ENCODE measurements at places on chromosomes 16 and 17. TPM values are rescaled to one million over a fixed set of nuclear protein-coding genes. Genes with fewer than 3 reads are reported as not detected.

- no peak for DNase-seq
Observed at GRCh38 chr16:87621976-87622713, 19.8 kb downstream of the JPH3 start.

DNA sequence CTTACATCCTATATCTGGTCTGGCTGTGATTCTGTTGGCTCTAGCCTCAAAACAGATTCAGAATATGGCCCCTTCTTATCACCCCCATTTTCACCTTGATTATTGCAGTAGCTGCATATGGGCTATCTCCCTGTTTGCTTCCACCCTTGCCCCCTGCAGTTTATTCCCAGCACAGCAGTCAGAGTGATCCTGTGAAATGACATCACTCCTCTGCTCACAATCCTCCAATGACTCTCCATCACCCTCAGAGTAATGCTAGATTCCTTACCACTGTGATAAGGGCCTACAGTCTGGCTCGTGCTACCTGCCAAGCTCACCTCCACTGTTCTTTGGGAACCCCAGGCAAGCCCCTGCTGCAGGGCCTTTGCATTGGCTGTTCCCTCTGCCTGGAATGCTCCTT lies 92.5 kb downstream of the ASIC2 start:
- no peak for DNase-seq

Gene TNP2
- total RNA-seq, result not detected

DNA sequence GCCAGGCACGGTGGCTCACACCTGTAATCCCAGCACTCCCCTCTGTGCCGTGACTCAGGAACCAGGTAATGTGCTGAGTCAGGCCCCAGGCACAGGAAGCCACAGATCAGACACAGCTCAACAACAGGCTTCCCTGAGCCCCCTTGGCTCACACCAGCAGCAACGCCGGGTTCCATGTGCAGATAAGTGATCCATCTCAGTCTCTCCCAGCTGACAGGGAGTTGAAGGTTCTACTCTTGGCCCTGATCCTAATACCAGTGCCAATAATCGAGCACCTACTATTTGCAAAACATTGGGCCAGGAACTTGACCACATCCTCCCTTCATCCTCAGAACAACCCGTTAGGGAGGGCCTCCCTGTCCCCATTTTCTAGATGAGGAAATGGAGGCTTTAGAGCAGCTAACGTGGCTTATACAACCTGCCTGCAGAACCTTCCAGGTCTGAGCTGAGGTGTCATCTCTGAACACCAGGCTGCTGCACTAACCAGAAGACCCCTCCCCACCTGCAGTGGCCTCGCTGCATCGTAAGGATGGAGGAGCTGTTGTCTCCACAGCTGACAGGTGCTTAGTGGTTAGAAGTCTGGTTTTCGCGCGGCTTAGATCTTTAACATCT lies 64.8 kb upstream of the AMZ2 start:
- DNase-seq, result peak; percentile 89

All from CD8-positive, alpha-beta memory T cell (primary cell).